ENCODE measurements at places on chromosomes 4 and X.

GRCh38 chr4:37858112-37858511, 31.6 kb downstream of the PGM2 start:
- DNase-seq = no peak

DNA sequence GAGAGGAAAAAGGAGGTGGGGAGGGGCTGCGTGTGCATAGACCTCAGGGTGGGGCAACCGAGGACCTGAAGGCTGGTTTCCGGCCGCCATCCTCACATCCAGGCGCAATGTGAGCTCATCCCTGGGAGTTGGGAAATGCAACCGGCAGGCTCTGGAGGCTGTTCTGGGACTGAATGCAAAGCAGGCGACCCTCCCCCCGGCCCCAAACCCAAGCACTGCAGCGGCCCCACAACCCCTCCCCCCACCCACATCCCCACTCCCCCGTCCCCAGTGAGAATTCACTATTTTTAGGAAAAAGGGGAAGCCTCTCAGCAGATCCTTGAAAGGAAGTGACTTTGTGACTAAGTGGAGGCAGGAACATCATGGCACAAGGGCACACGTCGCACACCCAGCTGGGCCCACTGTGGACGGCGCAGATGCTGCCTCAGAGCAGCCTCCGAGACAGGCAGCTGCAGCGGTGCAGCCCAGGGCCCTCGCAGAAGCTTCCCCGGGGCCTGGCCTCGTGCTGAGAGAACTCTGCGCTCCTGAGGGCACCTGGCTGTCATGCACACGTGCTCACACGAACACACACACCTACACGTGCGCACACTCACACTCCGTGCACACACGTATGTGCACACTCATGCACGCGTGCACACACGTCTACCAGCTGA, 1.3 kb upstream of the PDE6B start:
- DNase-seq = no peak

GRCh38 chr4:90002441-90003062, 107.9 kb downstream of the MMRN1 start:
- no peak for DNase-seq

- no peak for DNase-seq
Observed at GRCh38 chr4:139025841-139026240, 10.3 kb downstream of the NOCT start.

DNA sequence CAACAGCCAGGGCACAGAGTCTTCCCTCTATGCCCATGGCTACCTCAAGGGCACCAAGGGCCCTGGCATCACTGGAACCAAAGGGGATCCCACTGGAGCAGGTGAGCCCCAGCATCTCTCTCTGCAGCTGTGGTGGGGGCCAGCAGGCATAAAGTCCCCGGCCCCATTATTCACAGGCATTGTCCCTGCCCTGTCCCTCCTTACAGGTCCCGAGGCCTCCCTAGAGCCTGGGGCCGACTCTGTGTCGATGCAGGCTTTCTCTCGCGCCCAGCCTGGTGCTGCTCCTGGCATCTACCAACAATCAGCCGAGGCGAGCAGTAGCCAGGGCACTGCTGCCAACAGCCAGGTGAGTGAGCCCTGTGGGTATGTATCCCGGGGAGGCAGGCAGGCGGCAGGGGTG, 12.3 kb upstream of the UBA1 start:
- no peak for DNase-seq

DNA sequence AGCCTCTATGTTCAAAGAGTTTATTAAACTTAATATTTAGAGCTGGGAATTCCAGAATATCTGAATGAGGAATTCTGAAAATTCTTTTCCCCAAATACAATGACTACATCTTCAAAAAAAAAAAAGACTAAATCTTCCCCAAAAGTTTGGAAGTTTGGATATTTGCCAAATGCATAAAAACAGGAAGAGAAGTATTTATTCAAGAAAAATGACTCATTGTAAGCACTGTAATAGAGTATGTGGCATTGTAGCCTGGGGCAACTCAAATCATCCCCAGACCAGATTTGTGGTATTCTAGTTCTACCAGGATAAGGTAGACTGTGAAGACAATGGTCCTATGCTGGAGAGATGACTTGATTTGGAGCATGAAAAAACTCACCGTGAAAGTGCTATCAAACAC, 78.5 kb upstream of the PDHA2 start:
- no peak for DNase-seq

GRCh38 chr4:175176710-175177109, 258.6 kb downstream of the ADAM29 start:
- DNase-seq = no peak

- no peak for DNase-seq
Observed at GRCh38 chr4:106704253-106704870, 331.8 kb downstream of the DKK2 start.

GRCh38 chr4:58477950-58478349, 1367.8 kb upstream of the IGFBP7 start:
- DNase-seq = no peak

DNA sequence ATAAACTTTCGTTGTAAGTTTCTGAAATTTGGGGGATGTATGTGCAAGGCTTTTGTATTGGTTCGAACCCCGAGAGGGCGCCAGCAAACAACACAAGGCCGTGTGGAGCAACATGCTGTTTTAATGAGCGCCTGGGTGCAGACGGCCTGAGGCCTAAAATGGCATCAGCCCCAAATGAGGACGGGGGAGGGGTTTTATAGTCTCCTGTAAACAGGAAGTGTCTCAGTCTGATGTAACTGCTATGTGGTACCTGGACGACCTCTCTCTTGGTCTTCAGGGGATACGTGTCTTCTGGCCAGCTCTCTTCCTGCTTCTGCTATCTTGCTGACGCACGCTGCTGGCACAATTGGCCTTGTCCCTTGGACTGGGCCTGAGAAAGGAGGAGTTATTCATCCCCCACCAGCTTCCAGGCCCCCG, 1348.0 kb downstream of the ADGRL3 start:
- DNase-seq = no peak

- DNase-seq = no peak
Observed at GRCh38 chr4:36341936-36342335, 60.5 kb downstream of the DTHD1 start.

- DNase-seq = no peak
Observed at GRCh38 chr4:176790398-176790797, 2.3 kb downstream of the VEGFC start.

DNA sequence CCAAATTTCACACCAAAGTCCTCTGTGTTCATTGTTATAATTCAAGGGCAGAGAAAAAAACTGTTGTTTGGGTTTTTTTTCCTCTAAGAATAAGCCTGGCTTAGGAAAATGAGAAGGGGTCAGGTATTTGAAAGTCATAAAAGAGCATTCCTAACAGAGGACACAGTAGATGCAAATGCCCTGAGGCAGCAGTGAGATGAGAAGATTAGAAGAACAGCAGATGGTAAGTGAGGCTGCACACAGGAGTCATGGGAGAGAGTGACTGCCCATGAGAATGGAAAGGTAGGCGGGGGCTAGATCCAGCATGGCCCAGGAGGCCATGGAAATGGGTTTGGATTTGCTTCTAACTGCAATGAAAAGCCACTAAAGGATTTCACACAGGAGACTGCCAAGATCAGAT, 107.5 kb upstream of the RBPJ start:
- no peak for DNase-seq

GRCh38 chr4:2714061-2714770, 41.9 kb downstream of the TNIP2 start:
- no peak for DNase-seq

- DNase-seq = no peak
Observed at GRCh38 chr4:138487670-138488069, 245.5 kb upstream of the SLC7A11 start.

DNA sequence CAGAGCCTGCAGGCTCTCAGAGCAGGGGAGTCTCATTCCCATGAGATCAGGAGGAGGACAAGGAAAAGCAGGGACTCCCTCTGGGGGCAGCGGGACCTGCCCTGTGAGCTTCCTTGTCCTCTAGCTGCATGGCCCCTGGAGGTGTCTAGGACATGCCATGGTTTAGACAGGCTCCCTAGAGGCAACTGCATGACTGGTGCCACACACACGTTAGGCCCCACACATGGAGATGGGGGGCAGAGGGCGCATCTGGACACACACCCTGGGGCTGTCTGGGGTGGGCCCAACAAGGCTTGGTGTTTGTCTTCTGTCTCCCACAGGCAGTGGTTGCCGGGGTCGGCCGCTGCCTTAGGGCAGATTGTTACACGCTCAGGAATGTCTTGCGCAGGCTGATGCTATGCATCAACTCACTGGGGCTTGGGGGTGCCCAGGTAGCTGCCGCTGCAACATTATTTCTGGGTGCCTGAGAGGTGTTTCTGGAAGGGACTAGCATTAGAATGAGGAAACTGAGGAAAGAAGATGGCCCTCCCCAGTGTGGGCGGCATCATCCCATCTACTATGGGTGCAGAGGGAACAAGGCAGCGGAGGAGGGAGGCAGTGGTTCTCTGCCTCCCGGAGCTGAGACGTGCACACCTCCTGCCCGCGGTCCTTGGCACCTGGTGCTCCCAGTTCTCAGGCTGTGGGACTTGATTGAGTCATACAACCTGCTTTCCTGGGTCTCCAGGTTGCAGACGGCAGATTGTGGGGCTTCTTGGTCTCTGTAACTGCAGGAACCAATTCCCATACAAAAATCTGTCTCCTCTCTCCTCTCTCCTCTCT, 32.1 kb upstream of the GPR78 start:
- DNase-seq = no peak

- no peak for DNase-seq
Observed at GRCh38 chr4:107283587-107284559, 247.8 kb upstream of the DKK2 start.

DNA sequence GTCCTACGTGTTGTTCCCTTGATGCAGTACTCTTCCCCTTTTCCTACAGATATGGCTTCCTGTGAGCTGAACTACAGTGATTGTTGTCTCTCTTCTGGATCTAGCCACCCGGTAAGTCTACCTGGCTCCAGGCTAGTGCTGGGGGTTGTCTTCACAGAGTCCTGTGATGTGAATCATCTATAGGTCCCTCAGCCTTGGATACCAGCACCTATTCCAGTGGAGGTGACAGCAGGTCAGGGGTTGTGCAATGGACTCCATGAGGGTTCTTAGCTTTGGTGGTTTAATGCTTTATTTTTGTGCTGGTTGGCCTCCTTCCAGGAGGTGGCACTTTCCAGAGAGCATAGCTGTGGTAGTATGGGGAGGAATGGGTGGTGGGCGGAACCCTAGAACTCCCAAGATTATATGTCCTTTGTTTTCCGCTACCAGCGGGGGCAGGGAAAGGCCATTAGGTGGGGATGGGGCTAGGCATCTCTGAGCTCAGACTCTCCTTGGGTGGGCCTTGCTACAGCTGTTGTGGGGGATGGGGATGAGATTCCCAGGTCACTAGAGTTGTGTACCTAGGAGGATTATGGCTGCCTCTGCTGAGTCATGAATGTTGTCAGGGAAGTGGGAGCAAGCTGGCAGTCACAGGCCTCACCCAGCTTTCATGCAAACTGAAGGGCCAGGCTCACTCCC, 121.4 kb upstream of the ANKRD50 start:
- DNase-seq = no peak

Data from NCI-H2081 treated with DMSO at 0.1 percent for 48 hours (cell line).